A549 treated with Hydrocortisone at 1 μM for 4 hours (cell line): ENCODE measurements at places on chromosomes 6 and 20. TPM values are rescaled to one million over a fixed set of nuclear protein-coding genes. Genes with fewer than 3 reads are reported as not detected.

IYD gene
- total RNA-seq = 0.01 to 0.02 TPM (median 0.01 TPM) in 3 of 5 replicates, not detected in the others

WFDC10B gene
- not detected in 5 replicates for total RNA-seq

ARMC12 gene
- total RNA-seq = 0.52 to 1.0 TPM (median 0.62 TPM) in 5 replicates

OSER1 gene
- total RNA-seq = 49.8 to 56.3 TPM (median 54.7 TPM) in 5 replicates

MCM8 gene
- total RNA-seq = 19.8 to 28.8 TPM (median 23.8 TPM) in 5 replicates

XKR7 gene
- 0.01 to 0.02 TPM in 2 of 5 replicates, not detected in the others for total RNA-seq

TREM1 gene
- 0.10 to 0.25 TPM (median 0.13 TPM) in 3 of 5 replicates, not detected in the others for total RNA-seq

SYNE1 gene
- total RNA-seq = 17.3 to 23.6 TPM (median 18.7 TPM) in 5 replicates

OLIG3 gene
- not detected in 5 replicates for total RNA-seq

SNX21 gene
- total RNA-seq = 8.5 to 10.1 TPM (median 9.2 TPM) in 5 replicates

CST9 gene
- total RNA-seq = not detected in 5 replicates

SLC22A1 gene
- 1.4 to 2.2 TPM (median 2.0 TPM) in 5 replicates for total RNA-seq

OXT gene
- not detected in 5 replicates for total RNA-seq

MOCS1 gene
- 2.1 to 2.3 TPM (median 2.1 TPM) in 5 replicates for total RNA-seq

NANP gene
- 6.0 to 9.7 TPM (median 7.6 TPM) in 5 replicates for total RNA-seq

TMEM151B gene
- 0.03 to 0.15 TPM (median 0.07 TPM) in 5 replicates for total RNA-seq

HCRTR2 gene
- not detected in 5 replicates for total RNA-seq

DCDC2 gene
- total RNA-seq = 1.9 to 3.7 TPM (median 2.7 TPM) in 5 replicates

L3MBTL1 gene
- 0.55 to 1.5 TPM (median 1.3 TPM) in 5 replicates for total RNA-seq

WFDC2 gene
- 0.35 TPM in 1 of 5 replicates, not detected in the others for total RNA-seq

PXDC1 gene
- total RNA-seq = 17.0 to 25.3 TPM (median 20.2 TPM) in 5 replicates

MUCL3 gene
- total RNA-seq = 0.07 to 0.15 TPM (median 0.12 TPM) in 5 replicates

SIRPG gene
- not detected in 5 replicates for total RNA-seq

PNPLA1 gene
- total RNA-seq = 0.08 TPM in 1 of 5 replicates, not detected in the others

THEMIS gene
- total RNA-seq = not detected in 5 replicates

LY6G6D gene
- total RNA-seq = not detected in 5 replicates

EDN3 gene
- 2.9 to 3.5 TPM (median 3.1 TPM) in 5 replicates for total RNA-seq

KCNQ2 gene
- total RNA-seq = 0.16 to 0.62 TPM (median 0.46 TPM) in 5 replicates

TP53TG5 gene
- total RNA-seq = not detected in 5 replicates

DNAH8 gene
- total RNA-seq = not detected in 5 replicates

BMP7 gene
- total RNA-seq = 0.38 to 1.1 TPM (median 0.53 TPM) in 5 replicates

MANEA gene
- total RNA-seq = 2.0 to 4.1 TPM (median 3.6 TPM) in 5 replicates
